Islet precursor cell (in vitro differentiated cells): ENCODE measurements at places on chromosomes 2 and 18.

DNA sequence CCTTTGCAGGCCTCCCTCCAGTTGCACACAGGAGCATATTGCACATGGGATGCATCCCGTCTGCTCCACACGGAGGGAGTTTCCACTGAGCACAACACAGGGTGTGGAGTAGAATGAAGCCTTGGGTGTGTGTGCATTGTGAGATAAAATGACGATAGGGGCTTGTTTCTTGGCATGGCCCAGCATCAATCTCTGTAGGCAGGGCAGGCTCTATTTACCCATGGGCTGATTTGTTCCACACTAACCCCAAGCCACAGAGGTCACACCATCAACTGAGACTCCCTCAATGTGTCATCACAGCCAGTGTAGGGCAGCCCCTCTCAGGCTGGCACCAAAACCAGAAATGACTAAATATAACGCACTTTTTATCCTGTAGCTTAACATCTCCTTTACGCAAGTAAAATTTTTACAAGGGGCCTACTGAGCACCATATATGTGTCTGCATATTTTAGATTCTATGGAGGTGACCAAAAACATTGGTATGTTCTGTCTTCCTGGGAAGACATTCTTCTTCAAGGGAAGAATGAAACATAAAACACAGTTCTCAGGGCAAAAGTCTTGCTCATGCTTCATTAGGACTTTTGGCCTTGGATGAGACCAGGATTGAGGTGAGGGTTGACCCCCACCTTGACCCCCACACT lies 2.7 kb upstream of the GKN1 start:
- DNase-seq = peak; percentile 62

GRCh38 chr2:69103419-69103818 lies 90.4 kb downstream of the ANTXR1 start:
- DNase-seq = no peak

DNA sequence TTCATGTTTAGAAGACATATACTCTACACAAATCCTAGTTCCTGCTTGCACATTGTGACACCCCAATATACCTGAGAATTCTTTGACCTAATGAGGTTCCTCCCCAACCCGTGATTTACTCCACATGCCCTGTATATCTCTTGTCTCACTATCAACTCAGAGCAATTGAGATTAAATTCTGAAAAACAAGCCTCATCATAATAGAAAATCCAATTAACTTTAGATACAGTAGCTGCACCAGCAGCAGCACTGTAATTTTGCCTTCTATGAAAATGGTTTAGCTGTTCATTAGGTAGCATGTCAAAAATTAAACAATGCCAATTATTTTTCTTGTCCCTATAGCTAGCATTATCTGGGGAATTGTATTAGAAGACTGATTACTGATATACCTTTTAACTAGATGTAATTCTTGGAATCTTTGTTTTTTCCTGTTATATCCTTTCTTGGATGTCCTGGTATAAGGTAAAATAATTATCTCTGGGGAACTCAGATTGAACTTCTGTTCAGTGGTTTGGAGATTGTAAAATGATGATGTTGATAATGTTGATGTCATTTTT lies 218.9 kb upstream of the TANK start:
- no peak for DNase-seq

DNA sequence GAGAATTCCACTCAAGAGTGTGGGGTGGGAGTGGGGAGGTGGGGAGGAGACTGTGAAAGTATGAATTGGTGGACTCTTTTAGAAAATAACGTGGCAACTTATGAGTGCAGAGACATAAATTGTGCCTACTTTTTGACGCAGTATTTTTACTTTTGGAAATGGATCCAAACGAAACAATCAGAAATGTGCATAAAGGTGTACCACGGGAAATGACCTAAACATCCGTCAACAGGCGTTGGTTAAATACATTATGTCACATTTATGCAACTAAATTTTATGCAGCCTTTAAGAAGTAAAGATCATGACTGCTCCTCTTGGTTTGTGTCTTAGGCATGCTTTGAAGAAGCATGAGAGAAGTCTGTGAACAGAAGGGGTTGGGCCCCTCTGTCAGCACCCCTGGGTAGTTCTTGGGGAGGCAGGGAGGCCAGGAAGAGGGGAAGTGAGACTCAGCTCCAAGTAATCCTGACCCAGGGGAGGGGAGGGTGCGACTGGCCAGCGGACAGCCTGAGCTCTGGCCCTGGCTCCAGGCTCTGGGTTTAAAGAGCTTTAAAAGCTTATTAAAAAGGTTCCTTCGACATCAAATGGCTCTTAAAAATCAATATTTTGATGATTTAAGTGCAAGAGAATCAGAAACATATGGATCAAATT lies 126.4 kb upstream of the HAAO start:
- no peak for DNase-seq

DNA sequence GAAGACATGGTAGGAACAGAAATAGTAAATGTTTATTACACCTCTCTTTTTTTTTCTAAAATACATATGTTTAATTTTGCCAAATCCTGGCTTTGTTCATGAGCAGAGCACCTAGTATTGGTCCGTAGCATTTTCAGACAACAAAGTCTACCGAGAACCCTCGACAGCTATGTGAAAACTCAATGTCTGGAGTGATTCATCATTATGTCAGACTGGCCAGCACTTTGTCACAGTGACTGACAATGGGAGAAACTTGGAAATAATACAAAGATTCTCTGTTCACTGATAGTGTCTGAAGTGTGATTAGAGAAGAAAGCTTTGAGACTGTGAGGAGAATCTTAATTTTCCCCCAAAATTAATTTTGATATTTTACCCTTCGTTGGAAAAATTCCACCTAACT lies 143.0 kb downstream of the HNMT start:
- DNase-seq = no peak

- peak; percentile 62 for DNase-seq
Observed at GRCh38 chr2:129673847-129674711, 305.4 kb upstream of the RAB6C start.

DNA sequence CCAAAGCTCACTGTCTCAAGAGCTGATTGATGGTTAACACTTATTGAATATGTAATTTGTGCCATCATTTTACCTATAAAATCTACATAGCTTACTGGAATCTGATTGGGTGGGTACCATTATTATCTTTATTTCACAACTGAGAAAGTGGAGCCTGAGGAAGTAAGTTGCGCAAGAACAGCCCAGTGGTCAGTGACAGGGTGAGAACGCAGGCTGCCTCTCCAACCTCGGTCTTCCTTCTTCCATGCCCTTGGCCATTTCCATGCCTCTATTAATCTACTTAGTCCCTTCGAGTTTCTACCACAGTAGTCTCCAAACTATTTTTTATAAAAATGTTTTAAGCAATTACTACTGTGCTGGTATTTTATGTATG lies 390.9 kb upstream of the VWC2L start:
- no peak for DNase-seq

DNA sequence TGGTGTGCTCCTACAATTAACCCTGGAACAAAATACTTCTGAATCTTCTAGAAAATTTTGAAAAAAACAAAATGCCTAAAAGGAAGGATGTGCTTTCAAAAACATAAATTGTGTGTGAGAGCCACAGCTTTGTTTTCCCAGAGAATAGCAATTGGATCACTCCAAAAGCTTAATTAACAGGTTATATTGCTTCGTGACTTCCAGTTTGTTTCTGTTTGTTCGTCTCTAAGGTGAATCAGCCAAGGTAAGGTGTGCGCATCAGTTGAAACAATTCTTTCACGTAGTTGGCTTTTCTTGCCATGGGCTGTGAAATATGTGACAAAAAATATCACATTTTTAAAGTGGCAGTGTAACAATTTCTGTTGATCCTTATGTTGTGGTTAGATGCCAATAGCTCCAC lies 90.3 kb upstream of the BARD1 start:
- no peak for DNase-seq
